ENCODE measurements at places on chromosomes 16 and 17. TPM values are rescaled to one million over a fixed set of nuclear protein-coding genes. Genes with fewer than 3 reads are reported as not detected.

The GCGR gene
- not detected for total RNA-seq

The LDHD gene
- not detected for total RNA-seq

The PTX4 gene
- 0.22 TPM for total RNA-seq

The ITGA2B gene
- 0.78 TPM for total RNA-seq

- H3K4me3 ChIP-seq = peak overlapping the region; percentile 93
- H3K27ac ChIP-seq = peak overlapping the region; percentile 95
- peaks cover 16% of the 10 kb centered on the region for H3K4me1 ChIP-seq
- no peaks in the 10 kb centered on the region for H3K27me3 ChIP-seq
- peaks cover 4% of the 10 kb centered on the region for H3K36me3 ChIP-seq
These were observed 1.4 kb downstream of the LIG3 start for GRCh38 chr17:34981538-34982241.

DNA sequence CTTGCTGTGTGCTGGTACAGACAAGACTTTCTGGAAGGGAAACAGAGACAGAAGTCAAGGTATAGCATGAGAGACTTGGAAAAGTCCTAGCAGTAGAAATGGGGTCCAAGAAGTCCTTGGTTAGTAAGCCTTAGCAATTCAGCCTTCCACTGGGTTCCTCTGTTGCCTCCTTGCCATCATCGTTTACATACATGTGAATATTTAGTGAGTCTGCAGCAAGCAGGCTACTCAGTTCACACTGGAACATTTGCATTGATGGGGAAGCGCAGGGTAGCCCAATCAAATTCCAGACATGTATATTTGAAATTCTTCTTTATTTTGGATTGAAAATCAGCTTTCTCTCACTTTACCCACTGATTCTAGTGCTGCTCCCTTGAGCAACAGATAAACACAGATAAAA lies 27.1 kb downstream of the LIMD2 start:
- DNase-seq = no peak
- H3K4me1 ChIP-seq = peaks cover 11% of the 10 kb centered on the region
- H3K36me3 ChIP-seq = peaks cover 9% of the 10 kb centered on the region
- no peak overlapping the region for H3K27ac ChIP-seq
- H3K27me3 ChIP-seq = no peaks in the 10 kb centered on the region
- H3K4me3 ChIP-seq = no peak overlapping the region

GRCh38 chr17:82936768-82937171 lies 96.9 kb upstream of the ZNF750 start:
- H3K27me3 ChIP-seq = no peaks in the 10 kb centered on the region
- H3K4me1 ChIP-seq = no peaks in the 10 kb centered on the region
- H3K4me3 ChIP-seq = no peak overlapping the region

DNA sequence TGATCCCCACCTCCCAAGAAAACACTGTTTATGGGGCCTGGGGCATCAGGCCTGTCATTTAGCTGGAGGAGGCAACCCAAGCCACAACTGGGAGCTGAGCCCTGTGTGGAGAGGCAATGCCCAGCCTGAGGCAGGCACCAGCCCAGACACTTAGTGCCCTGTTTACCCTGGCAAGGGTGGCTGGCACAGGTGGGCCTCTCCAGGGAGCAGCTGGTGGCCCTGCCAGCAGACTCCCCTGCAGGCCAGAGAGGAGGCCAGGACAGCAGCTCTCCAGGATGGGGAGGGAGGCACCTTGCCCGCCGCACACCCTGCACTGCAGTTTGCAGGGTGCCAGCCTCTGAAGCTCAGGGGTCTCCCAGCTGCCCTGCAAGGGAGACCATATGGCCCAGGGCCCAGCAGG lies 9.1 kb upstream of the TMEM92 start:
- H3K4me3 ChIP-seq = no peak overlapping the region
- no peak for DNase-seq
- no peaks in the 10 kb centered on the region for H3K36me3 ChIP-seq
- H3K27ac ChIP-seq = no peak overlapping the region
- no peaks in the 10 kb centered on the region for H3K4me1 ChIP-seq

GRCh38 chr17:66165537-66166123 lies 26.3 kb downstream of the CEP112 start:
- H3K4me3 ChIP-seq = no peak overlapping the region
- H3K27me3 ChIP-seq = no peaks in the 10 kb centered on the region
- DNase-seq = peak; percentile 53
- H3K4me1 ChIP-seq = no peaks in the 10 kb centered on the region
- H3K27ac ChIP-seq = no peak overlapping the region

DNA sequence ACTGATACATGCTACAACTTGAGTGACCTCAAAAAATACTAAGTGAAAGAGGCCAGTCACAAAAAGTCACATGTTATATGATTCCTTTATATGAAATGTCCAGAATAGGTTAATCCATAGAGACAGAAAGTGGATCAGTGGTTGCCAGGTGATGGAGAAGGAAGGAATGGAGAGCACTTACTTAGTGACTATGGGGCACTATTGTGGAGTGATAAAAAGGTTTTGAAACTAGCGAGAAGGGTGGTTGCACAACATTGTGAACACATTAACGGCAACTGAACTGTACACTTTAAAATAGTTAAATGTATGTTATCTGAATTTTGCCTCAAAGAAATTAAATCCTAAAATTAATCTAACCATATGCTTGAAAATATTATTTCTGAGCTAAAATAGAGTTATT lies 25.9 kb downstream of the AMFR start:
- DNase-seq = no peak
- peaks cover 53% of the 10 kb centered on the region for H3K36me3 ChIP-seq
- H3K4me3 ChIP-seq = no peak overlapping the region
- no peaks in the 10 kb centered on the region for H3K4me1 ChIP-seq
- no peak overlapping the region for H3K27ac ChIP-seq
- no peaks in the 10 kb centered on the region for H3K27me3 ChIP-seq

- H3K4me1 ChIP-seq = peaks cover 75% of the 10 kb centered on the region
- H3K36me3 ChIP-seq = peaks cover 2% of the 10 kb centered on the region
- H3K4me3 ChIP-seq = peak overlapping the region; percentile 91
- DNase-seq = peak; percentile 70
- H3K27me3 ChIP-seq = no peaks in the 10 kb centered on the region
- peak overlapping the region; percentile 72 for H3K27ac ChIP-seq
These were observed 1.9 kb downstream of the CIITA start for GRCh38 chr16:10878644-10879501.

GRCh38 chr16:27432558-27432957 lies 30.6 kb downstream of the IL21R start:
- H3K4me1 ChIP-seq = peaks cover 55% of the 10 kb centered on the region
- DNase-seq = no peak
- peaks cover 69% of the 10 kb centered on the region for H3K36me3 ChIP-seq

DNA sequence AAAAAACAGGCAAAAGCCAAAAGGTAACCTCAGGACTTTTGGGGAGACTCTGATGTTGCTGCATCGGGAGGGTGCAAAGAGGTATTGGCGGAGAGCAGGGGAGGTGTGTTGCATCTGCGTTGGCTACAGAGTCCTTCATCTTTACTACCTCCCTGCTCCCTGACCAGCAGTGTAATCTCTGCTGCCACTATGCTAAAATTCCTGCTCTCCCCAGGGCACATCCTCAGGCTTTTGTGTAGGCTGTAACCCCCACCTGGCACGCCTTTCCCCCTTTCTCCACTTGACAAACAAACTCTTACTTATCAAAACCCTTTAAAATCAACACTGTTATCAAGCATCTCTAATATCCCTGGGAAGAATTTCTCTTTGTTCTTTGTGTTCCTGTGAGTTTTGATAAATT lies 435.3 kb downstream of the HAPSTR1 start:
- H3K4me1 ChIP-seq = no peaks in the 10 kb centered on the region
- H3K36me3 ChIP-seq = no peaks in the 10 kb centered on the region
- no peak for DNase-seq
- no peak overlapping the region for H3K27ac ChIP-seq

- H3K27ac ChIP-seq = no peak overlapping the region
- no peak for DNase-seq
- no peaks in the 10 kb centered on the region for H3K36me3 ChIP-seq
- H3K4me1 ChIP-seq = no peaks in the 10 kb centered on the region
These were observed 265.1 kb downstream of the CDH13 start for GRCh38 chr16:82891918-82892317.

DNA sequence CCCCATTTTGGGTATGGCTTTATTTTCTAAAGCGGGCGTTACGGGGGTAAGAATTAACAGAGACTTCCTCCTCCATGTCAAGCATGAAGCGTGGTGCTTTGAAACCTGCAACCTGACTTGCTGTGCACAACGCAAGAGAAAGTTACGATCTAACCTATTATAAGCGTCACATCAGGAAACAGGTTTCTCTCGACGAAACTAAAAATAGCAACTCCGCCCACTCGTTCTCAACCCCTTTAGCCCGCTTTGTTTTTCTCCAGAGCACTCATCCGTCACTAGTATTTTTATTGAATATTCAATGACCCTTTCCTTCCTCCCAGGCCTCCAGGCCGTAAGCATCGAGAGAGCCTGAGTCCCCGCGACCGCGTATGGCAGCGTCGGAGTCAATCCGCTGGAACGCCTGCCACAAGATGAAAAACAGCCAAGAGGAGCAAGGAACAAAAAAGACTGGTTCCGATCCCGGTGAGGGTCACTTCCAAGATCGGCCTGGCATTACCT lies 555 bp downstream of the NUP88 start:
- DNase-seq = peak; percentile 93
- peaks cover 15% of the 10 kb centered on the region for H3K36me3 ChIP-seq
- H3K4me1 ChIP-seq = peaks cover 25% of the 10 kb centered on the region

- DNase-seq = no peak
- H3K27me3 ChIP-seq = no peaks in the 10 kb centered on the region
- peaks cover 2% of the 10 kb centered on the region for H3K36me3 ChIP-seq
- H3K4me1 ChIP-seq = no peaks in the 10 kb centered on the region
These were observed 189.8 kb downstream of the KATNIP start for GRCh38 chr16:27739606-27740357.

GRCh38 chr16:6496996-6497395 lies 835.6 kb upstream of the RBFOX1 start:
- H3K4me3 ChIP-seq = no peak overlapping the region
- no peak for DNase-seq
- no peaks in the 10 kb centered on the region for H3K4me1 ChIP-seq
- no peaks in the 10 kb centered on the region for H3K36me3 ChIP-seq
- H3K27me3 ChIP-seq = no peaks in the 10 kb centered on the region

DNA sequence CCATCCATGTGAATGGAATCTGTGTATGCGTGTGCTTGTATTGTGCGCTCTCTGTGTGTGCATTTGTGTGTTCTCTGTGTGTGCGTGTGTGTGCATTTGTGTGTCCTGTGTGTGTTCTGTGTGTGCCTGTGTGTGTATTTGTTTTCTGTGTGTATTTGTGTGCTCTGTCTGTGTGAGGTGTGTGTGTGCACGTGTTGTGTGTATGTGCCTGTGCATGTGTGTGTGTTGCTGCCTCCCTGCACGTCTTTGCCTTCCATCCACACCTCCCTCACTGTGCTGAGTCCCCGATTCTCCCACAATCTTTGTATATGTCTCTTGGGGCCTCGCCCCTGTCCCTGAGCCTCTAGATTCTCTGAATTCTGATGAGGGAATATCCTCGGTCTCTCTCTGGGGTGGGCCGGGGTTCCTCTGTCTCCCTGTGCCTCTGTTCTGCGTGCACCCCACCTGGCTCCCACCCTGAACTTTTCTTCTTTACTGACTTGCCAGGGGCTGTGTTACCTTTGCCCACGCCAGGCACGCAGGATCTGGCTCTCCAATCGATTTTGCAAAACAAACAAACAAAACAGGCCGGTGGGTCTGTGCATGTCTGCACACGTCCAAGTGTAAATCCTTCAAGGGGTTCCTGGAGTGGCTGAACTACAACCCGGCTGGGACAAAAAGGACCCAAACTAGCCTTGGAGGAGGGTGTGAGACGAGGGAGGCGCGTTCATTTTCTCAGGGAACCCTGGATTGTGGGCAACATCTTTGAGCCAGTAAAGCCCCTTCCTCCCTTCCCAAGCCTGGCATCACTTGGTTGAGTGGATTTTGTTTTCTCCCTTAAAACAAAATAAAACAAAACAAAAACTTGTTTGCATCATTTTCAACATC lies 8.1 kb upstream of the FOXF1 start:
- H3K27me3 ChIP-seq = no peaks in the 10 kb centered on the region
- no peak overlapping the region for H3K4me3 ChIP-seq
- no peak overlapping the region for H3K27ac ChIP-seq
- H3K4me1 ChIP-seq = peaks cover 37% of the 10 kb centered on the region

GRCh38 chr17:45098869-45099616 lies 33.3 kb downstream of the PLCD3 start:
- peaks cover 2% of the 10 kb centered on the region for H3K36me3 ChIP-seq
- peak; percentile 78 for DNase-seq
- H3K4me3 ChIP-seq = no peak overlapping the region
- H3K27me3 ChIP-seq = no peaks in the 10 kb centered on the region
- no peak overlapping the region for H3K27ac ChIP-seq

- peaks cover 21% of the 10 kb centered on the region for H3K36me3 ChIP-seq
- no peak for DNase-seq
- no peak overlapping the region for H3K27ac ChIP-seq
- H3K4me3 ChIP-seq = no peak overlapping the region
These were observed 2.8 kb downstream of the CEP20 start for GRCh38 chr16:15885560-15886001.

DNA sequence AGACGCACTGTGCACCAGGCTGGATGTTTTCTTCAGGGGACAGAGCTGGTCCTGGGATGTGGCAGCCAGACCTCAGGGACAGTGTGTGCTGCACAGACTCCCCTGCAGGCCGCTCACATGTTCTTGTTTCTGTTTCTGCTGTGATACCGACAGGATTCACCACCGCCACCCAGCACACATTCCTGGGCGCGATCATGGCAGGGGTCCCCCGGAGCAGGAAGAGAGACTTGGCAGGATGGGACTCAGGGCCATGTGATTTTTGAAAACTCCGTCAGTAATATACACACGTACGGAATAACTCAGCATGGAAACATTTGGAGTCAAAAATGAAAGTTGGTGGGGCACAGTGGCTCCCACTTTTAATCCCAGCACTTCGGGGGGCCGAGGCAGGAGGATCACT lies 79.0 kb downstream of the HAPSTR1 start:
- no peak for DNase-seq
- no peaks in the 10 kb centered on the region for H3K36me3 ChIP-seq
- no peaks in the 10 kb centered on the region for H3K27me3 ChIP-seq
- no peaks in the 10 kb centered on the region for H3K4me1 ChIP-seq
- H3K4me3 ChIP-seq = no peak overlapping the region
- no peak overlapping the region for H3K27ac ChIP-seq

DNA sequence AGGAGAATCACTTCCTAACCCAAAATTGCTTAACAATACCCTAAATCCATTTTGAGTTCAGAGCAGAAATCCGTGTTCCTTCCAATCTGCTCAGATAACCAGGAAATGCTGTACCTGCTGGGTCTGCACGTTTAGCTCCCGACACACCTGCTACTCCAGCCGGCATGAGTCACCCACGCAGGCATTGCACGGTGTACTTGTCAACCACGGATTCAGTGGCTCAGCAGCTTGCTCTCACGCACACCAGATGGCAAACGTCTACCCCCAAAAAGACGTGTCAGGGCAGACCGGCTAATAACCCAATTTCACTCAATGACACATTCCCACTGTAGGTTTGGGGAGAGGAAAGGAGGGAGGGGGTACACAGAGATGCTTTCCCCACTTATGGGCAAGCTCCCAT lies 468.1 kb downstream of the SOX9 start:
- DNase-seq = no peak
- no peak overlapping the region for H3K4me3 ChIP-seq
- H3K36me3 ChIP-seq = no peaks in the 10 kb centered on the region
- no peak overlapping the region for H3K27ac ChIP-seq

GRCh38 chr16:17037499-17037898 lies 433.3 kb downstream of the XYLT1 start:
- H3K27ac ChIP-seq = no peak overlapping the region
- DNase-seq = no peak
- no peaks in the 10 kb centered on the region for H3K4me1 ChIP-seq
- no peaks in the 10 kb centered on the region for H3K27me3 ChIP-seq
- no peak overlapping the region for H3K4me3 ChIP-seq
- no peaks in the 10 kb centered on the region for H3K36me3 ChIP-seq

Data from B cell (primary cell).